CD4-positive, CD25-positive, alpha-beta regulatory T cell (primary cell): ENCODE measurements at places on chromosomes 5 and 9. TPM values are rescaled to one million over a fixed set of nuclear protein-coding genes. Genes with fewer than 3 reads are reported as not detected.

Gene PTGDS
- 15.4 TPM for total RNA-seq

Gene OSMR
- not detected for total RNA-seq

Gene STK32A
- total RNA-seq, result not detected

Gene MEGF10
- not detected for total RNA-seq

Gene TAF11L14
- total RNA-seq, result not detected

Gene TDRD7
- total RNA-seq, result 10.3 TPM

Gene TMC1
- total RNA-seq, result not detected

Gene PCDHB11
- not detected for total RNA-seq

Gene LCN15
- not detected for total RNA-seq

Gene ACOT12
- total RNA-seq, result not detected

Gene FAM153A
- 31.8 TPM for total RNA-seq

Gene TERT
- total RNA-seq, result 0.22 TPM

Gene TEX48
- total RNA-seq, result not detected

Gene PALM2AKAP2
- total RNA-seq, result 0.62 TPM

Gene ADAMTS2
- total RNA-seq, result not detected

Gene C9orf57
- total RNA-seq, result not detected

Gene SH3TC2
- total RNA-seq, result 0.69 TPM

Gene F2RL1
- 1.6 TPM for total RNA-seq

Gene SERF1B
- total RNA-seq, result 39.7 TPM

Gene ANKRD31
- 0.52 TPM for total RNA-seq

Gene GRIA1
- not detected for total RNA-seq

Gene ANXA2R
- total RNA-seq, result 38.7 TPM

Gene CDC20B
- total RNA-seq, result not detected

Gene OLFML2A
- not detected for total RNA-seq

Gene WDR31
- total RNA-seq, result 0.22 TPM

Gene FOXD4L4
- total RNA-seq, result not detected

Gene LAMC3
- 0.99 TPM for total RNA-seq

Gene SVEP1
- total RNA-seq, result 0.12 TPM

Gene RAD1
- 18.1 TPM for total RNA-seq

Gene PCDHB9
- total RNA-seq, result 0.07 TPM

Gene MYOZ3
- not detected for total RNA-seq

Gene OBP2B
- total RNA-seq, result not detected

Gene ZBTB26
- total RNA-seq, result 5.9 TPM

Gene C5orf63
- 4.4 TPM for total RNA-seq

Gene GPR21
- 3.6 TPM for total RNA-seq

Gene ADAMTS16
- not detected for total RNA-seq

Gene BSPRY
- total RNA-seq, result 0.57 TPM

Gene FAM78A
- total RNA-seq, result 95.6 TPM

Gene SURF2
- total RNA-seq, result 24.3 TPM

Gene CCDC187
- not detected for total RNA-seq

Gene GAS1
- 0.12 TPM for total RNA-seq

Gene SHOC1
- not detected for total RNA-seq

Gene DRD1
- total RNA-seq, result not detected

Gene BRINP1
- not detected for total RNA-seq

Gene CD72
- 7.9 TPM for total RNA-seq
